Mammary epithelial cell (primary cell): ENCODE measurements at places on chromosomes 4 and X.
A peak's percentile ranks its signal among the peaks of the same experiment; 100 is the strongest.

- no peak for DNase-seq
Observed at GRCh38 chr4:183173580-183174526, 74.8 kb downstream of the WWC2 start.

DNA sequence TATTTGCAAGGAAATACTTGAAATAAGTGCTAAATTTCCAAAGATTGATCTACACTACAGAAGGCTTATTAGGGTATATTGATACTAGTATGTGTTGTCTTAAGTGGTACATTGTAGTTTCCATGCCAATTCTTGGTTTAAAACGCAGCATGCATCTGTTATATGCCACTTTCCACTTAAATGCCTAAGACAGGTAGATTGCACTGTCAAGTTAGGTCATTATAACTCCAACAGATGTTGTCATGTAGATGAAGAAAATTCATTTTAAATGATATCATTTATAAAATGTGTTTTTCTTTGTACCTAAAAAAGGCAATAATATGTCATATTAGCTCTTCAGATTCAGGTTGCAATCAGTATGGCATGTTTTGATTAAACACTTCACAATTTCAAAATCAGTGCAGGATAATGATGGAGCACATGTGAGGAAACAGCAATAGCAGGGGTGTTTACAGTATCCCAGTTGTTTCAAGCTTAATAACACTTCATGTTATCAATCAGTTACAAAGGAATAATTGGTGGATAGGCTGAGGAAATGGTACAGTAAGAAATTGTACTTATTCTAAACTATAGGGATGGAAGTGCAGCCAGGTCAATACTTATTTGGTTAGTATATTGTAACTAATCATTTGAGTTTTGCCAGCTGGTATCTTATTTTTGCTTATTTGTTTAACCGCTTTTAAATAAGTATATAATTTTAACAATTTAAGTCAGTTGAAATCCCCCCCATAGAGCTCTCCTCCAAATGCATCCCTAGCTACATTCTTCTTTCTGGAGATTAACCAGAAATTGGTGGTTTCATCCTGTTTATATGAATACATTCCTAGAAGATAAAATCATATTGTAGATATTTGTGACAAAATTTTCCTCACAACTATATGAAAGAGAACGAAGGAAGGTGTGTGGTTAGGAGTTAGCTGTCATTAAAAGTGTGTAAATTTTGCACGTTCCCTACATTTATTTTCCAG, 454.4 kb upstream of the ATOH1 start:
- DNase-seq, result no peak

DNA sequence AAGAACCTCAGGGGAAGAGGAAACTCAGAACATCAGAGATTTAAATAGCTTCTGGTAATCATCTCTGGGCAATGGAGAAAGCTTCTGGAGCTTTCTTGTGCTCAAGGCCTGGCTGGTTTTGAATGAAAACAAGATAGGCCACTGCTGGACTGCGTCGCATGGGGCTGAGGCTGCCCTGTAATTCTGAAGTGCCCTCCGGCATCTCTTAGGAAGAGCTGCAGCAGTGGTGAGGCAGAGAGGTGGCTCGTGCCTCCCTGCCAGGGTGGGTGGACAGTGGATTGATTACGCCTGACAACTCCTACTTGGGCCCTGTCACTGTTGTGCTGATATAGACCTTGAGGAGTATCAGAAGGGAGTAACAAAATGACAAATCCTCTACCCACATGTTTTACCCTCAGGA, 279.7 kb downstream of the NR3C2 start:
- DNase-seq, result peak; percentile 11

DNA sequence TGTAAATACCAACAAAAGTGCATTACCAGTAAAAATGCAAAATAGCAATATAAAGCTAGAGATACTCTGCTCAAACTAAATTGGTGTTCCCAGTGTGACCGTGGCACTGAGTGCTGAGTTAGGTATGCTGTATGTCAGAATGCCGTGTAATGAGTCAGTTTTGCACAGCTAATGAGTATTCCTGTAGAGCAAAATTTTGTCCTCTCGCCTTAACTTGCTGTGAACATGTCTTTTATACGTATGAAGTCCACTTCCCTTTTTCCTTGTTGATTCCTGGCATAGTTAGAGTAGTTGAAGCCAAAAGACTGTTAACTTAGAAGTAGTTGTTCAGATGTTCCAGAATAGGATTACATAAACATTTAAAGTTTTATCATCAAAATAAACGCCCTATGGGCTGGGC, 11.5 kb downstream of the DCLK2 start:
- DNase-seq, result no peak

DNA sequence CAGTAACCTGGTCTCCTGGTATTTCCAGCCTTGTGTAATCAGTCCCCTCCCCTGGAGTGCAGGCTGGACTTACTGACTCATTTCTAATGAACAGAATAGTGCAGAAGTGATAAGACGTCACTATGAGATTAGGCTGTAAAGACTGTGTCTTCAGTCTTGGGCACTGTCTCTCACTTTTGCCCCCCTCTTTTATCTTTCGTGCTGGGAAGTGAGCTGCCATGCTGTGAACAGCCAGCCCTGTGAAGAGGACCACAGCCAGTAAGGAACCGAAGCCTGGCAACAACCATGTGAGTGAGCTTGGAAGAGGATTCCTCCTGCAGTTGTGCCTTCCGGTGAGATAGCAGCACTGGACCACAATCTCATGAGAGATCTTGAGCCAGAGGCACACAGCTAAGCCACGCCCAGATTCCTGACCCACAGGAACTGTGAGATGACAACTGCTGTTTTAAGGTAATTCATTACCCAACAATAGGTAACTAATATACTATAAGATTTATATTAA, 67.5 kb upstream of the GPR34 start:
- peak; percentile 14 for DNase-seq

DNA sequence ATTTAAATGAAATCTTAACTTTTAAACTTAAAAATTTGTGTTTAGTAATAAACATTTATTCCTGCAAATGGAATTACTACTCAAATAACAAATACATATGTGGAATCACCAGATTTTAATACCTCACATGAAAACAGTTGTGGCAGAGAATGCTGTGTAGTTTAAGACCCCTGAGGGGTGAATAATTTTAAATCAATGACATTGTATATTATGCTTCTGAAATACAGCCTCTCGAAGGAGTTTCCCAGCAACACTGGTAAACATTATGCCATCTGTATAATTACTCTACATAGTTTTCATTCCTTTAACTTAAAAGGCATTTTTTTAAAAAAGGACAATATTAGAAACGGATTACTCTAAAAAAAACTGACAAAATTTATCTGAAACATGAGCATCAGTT, 2313.3 kb downstream of the ARAP2 start:
- no peak for DNase-seq

GRCh38 chrX:153750127-153750774, 13.8 kb upstream of the PLXNB3 start:
- DNase-seq, result no peak

- DNase-seq, result no peak
Observed at GRCh38 chr4:82519072-82519471, 42.7 kb downstream of the TMEM150C start.

DNA sequence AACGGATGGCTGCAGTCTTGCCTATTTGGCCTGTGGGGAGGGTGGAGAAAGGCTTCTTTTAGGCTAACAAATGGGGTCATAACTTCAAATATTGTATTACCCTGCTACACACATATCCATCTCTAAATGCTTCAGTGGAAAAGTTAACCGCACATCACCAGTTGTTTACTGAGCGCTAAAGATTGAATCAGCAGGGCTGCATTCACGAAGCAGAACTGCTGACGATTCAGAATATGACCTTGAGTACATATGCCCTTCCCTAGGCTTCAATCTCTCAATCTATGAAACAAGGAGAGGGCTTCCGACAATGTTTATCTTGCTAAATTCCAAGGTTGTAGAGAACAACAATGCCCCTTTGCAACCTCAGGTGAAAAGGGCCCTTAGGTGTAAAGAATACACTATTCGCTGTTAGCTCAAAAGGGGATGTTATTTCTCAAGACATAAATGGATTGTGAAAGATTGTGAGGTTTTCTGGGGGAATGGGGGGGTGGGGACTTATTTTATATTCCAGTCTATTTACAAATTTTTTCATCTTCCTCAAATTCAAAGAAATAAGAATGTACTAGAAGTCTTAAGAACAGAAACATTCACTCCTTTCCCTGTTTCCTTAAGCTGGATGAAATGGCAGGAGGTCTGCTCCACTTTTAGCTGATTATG, 2.6 kb upstream of the ATP6AP2 start:
- no peak for DNase-seq

GRCh38 chrX:102498732-102499131, 17.8 kb downstream of the TMSB15A start:
- DNase-seq, result no peak

GRCh38 chrX:107723511-107723910, 52.1 kb downstream of the TSC22D3 start:
- no peak for DNase-seq

- DNase-seq, result no peak
Observed at GRCh38 chr4:133270021-133270570, 121.0 kb downstream of the PCDH10 start.

- DNase-seq, result no peak
Observed at GRCh38 chr4:116913451-116913850, 171.9 kb downstream of the TRAM1L1 start.

DNA sequence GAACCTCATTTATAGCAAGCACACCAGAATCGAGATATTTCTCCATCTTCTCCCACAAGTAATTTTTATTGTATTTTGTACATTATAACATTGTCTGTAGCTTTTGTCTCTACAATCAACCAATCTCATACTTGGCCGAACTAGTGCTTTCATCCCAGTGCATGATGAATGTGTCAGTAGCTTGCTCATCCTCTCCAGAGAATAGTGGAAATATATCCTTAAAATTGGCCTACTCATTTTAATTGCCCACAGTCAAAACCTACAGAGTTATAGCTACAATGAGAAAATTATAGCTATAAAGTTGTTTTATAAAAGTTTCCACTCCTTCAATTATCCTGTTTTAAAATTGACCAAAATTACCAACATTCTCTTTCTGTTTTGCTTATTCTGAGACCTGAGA, 103.8 kb downstream of the MAPK10 start:
- DNase-seq, result no peak

- DNase-seq, result no peak
Observed at GRCh38 chrX:41758401-41758800, 34.4 kb downstream of the GPR82 start.

DNA sequence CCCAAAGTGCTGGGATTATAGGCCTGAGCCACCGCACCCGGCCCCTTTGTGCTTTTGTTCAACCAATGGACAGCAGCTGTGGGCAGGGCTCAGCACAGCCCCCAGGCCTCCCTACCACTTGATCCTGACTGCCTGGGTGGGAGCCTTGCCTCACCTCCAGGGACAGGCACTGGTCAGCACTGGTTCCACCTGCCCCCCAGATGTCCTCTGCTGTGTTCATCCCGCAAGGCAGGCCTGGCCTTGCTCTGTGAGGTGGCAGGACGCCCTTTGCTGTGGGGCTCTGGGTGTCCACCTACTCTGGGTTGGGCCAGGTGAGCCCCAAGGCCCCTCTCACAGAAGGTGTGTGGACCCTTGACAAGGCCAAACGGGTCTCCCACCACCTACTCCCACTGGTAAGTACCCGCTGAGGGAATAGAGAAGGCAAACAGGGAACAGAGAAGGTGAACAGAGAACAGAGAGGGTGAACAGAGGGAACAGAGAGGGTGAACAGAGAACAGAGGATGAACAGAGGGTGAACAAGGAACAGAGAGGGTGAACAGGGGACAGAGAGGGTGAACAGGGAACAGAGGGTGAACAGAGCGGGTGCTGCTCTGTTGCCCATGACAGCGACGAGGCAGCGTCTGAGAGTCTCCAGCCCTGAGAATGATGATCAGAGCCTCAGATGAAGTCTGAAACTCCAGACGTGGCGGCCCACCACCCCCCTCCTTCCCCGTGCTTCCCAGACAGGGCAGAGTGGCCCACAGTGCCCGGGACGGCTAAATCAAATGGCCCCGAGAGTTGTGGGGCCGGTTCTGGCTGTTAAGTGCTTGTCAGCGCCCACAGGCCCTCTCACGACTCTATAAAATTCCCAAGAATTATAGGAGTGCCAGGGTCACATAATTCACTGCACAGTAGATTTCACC, 55.0 kb upstream of the NKX1-1 start:
- DNase-seq, result no peak

DNA sequence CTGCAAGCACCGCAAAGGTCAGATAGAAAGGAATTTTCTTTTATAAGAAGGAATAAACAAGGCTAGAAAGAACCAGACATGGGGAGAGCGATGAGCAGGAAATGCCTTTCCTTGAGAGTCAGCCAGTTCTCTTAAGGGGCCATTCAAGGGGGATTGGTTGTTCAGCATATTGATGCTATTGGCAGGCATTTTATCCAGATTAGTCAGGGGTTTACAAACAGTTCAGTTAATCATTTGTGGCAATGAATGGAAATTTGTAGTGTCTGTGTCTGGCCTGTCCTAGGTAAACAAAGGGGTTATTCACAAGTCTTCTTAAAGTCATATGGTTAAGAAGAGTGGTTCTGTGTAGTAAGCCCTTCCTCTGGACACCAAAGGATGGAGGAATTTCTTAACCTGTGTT, 184.7 kb upstream of the FRMPD4 start:
- peak; percentile 85 for DNase-seq

DNA sequence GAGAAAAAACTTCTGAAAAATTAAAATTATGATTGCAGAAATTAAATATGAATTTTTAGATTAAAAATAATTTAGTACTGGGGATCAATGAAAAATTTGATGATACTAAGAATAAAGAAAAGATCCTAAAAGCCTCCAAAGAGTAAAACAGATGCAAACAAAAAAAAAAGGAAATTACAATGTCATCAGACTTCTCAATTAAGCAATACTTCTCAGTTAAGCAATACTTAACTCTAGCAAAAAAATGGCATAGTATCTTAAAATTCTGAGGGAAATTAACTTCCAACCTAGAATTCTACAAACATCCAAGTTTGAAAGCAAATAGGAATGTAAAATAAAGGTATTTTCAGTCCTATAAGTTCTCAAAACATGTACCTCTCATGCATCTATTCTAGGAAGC, 141.2 kb upstream of the INTU start:
- no peak for DNase-seq

GRCh38 chr4:132056496-132056895, 1092.6 kb upstream of the PCDH10 start:
- no peak for DNase-seq
